Neural progenitor cell (in vitro differentiated cells): ENCODE measurements at places on chromosomes 11 and 22.

DNA sequence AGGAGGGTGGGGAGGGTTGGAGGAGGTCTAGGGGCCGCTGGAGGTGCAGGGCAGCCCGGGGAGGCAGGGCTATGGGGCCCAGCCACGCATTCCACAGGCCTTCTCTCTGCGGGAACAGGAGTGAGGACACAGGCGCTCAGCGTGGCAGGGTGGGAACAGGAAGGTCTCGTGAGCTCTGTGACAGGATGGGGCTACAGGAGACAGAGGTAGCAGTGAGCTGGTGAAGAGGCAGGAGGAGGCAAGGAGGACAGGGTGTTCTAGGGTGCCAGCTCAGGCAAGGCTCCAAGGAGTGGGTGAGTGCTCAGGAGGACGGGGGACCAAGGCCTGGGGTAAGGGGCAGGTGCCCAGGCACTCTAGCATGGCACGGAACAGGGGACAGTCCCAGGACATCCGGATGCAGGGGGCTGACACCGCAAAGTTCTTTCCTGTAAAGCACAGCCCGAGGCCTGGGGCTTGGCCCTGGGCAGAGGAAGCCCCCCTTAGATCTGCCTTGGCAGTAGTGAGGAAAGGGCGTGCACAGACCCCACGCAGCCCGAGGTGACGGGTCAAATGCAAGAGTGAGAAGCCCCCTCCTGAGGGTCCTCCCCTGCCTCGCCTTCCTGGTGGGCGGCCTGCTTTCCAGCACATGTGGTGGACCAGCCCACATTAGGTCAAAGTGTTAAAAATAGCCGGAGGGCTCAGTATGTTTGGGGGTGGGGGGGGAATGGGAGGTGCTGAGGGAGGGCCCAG lies 4.7 kb upstream of the NEAT1 start:
- peaks cover 47% of the 10 kb centered on the region for H3K4me1 ChIP-seq
- H3K36me3 ChIP-seq: no peaks in the 10 kb centered on the region
- DNase-seq: no peak
- H3K4me3 ChIP-seq: no peak overlapping the region

DNA sequence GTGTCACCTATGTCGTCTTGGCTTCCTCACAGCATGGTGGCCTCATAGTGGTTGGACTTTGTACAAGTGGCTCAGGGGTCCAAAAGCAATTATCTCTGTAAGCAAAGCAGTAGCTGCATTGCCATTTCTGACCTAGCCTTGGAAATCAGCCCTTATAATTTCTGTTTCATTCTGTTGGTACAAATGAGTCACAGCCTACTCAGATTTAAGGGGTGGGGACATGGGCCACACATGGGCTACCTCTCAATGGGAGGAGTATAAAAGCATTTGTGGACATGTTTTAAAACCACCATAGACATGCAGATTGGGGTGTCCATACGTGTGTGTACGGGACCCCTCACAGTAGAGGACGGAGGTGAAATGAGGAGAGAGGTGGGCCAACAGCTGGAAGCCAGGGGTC lies 41.6 kb downstream of the CHRDL2 start:
- H3K27me3 ChIP-seq: no peaks in the 10 kb centered on the region
- H3K36me3 ChIP-seq: no peaks in the 10 kb centered on the region
- no peak for DNase-seq

- DNase-seq: no peak
- no peak overlapping the region for H3K4me3 ChIP-seq
- no peaks in the 10 kb centered on the region for H3K36me3 ChIP-seq
- H3K27me3 ChIP-seq: no peaks in the 10 kb centered on the region
These were observed 15.9 kb downstream of the KLHL22 start for GRCh38 chr22:20479612-20480196.

DNA sequence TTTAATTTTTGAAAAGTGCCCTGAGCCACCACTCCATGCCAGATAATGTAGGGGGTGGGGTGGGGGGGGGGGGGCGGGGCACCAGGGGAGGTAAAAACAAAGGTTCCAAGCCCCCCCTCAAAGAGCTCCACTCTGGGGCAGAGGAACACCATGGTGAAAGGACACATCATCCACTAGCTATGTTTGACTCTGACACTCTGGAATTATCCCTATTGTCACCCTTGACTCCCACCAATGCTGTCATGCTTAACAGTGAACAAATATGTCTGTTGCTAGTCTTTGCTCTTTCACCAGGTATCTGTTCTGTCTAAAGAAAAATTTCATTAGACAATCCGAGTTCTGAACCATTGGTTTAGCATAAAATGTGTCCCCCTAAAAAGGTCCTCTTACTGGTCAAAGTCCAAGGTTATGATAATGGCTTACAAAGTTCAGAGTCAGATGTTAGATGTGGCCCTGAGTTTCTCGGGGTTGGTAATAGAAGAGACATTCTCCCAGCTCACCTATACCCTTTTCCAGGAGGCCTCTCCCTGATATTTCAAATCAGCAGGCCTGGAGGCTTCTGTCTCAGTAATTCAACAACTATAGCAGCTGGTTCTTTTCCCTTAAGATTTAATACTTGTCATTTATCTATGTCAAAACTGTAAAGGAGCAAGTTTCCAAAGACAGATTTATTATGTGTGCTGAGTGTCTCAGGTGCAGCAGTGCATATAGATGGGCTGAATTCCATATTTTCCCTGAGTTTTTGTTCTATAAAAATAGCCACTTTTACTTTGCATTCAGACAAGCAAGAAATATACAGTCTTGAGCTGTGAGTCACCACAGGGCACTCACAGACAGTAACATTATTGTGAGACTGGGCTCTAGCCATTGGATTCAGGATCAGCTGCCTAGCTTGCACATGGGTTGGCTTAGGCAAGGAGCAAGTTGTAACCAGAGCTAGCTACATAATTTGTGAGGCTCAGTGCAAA lies 174.1 kb downstream of the CSNK2A3 start:
- no peak overlapping the region for H3K27ac ChIP-seq
- H3K36me3 ChIP-seq: no peaks in the 10 kb centered on the region
- no peak overlapping the region for H3K4me3 ChIP-seq
- H3K27me3 ChIP-seq: no peaks in the 10 kb centered on the region
- DNase-seq: no peak
- peaks cover 6% of the 10 kb centered on the region for H3K4me1 ChIP-seq

- no peak overlapping the region for H3K27ac ChIP-seq
- no peaks in the 10 kb centered on the region for H3K36me3 ChIP-seq
- H3K27me3 ChIP-seq: no peaks in the 10 kb centered on the region
- H3K4me3 ChIP-seq: no peak overlapping the region
These were observed 78.6 kb upstream of the MTNR1B start for GRCh38 chr11:92890846-92891245.

DNA sequence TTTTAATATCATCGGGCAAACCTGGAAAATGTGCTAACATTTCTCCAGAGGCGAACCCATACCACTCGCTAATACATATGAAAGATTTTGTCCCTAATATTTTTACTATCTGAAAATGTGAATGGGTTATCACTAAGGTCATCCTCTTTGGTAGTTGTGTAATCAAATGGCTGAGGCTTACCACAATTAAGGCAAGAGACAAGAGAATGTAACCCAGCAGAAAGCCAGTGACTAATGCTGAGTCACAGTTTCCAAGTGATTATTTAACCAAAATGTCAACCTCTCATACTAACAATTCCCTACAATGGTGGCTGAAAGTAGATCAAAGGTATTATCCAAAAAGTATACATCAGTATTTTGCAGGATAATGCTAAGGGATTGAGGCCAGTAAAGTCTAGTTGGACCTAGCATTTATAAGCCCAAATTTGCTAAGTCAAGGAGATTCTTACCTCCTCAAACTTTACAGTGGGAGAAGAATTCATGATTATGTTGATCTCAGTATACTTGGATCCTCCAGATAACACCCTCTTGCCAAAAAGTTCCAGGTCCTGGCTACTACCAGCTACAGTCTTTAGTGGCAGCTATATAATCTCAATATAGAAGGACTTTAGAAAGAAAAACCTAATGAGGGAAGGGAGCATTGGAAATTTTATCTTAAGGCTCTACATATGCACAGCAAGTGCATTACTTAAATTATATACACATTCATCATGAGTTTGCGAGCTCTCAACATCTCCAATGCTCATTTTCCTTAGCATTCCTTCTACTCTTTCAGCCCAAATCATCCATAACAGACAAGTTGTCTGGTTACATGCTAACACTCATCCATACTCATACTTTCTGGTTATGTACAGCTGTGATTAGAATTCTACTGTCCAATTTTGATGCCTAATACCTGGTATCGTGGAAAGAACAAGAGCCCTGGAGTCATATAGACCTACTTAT lies 25.4 kb downstream of the SIK3 start:
- H3K36me3 ChIP-seq: no peaks in the 10 kb centered on the region
- no peaks in the 10 kb centered on the region for H3K27me3 ChIP-seq
- peaks cover 8% of the 10 kb centered on the region for H3K4me1 ChIP-seq

DNA sequence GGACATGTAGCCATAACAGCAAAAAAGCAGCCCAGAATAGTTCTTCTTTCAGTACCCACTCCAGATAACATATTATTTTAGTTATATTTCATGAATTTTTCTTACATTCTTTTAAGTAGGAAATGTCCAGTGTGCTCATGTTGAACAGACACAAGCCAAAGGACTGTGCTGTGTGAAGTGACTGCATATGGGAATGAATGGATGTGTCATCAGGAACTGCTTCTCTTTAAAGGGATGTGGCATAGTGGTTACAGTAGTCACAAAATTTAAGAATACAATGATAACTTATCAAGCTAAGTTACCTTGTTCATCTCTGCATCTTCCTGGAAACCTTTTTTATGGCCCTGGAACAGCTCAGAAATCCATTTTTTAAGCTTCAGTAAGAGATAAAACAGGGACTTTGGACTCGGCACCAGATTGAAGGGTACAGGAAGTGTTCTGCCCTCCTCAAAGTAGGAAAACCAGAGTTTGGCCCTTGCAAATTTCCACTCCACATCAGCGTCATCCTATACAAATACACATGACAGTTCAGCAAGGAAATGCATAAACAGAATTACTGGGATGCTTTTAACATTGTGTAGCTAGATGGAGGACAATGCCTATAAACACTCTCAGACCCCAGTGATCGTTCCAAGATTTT lies 112.8 kb downstream of the TRPC6 start:
- no peak for DNase-seq
- H3K4me1 ChIP-seq: peaks cover 7% of the 10 kb centered on the region
- H3K4me3 ChIP-seq: no peak overlapping the region
- no peaks in the 10 kb centered on the region for H3K27me3 ChIP-seq
- no peaks in the 10 kb centered on the region for H3K36me3 ChIP-seq
- H3K27ac ChIP-seq: no peak overlapping the region

DNA sequence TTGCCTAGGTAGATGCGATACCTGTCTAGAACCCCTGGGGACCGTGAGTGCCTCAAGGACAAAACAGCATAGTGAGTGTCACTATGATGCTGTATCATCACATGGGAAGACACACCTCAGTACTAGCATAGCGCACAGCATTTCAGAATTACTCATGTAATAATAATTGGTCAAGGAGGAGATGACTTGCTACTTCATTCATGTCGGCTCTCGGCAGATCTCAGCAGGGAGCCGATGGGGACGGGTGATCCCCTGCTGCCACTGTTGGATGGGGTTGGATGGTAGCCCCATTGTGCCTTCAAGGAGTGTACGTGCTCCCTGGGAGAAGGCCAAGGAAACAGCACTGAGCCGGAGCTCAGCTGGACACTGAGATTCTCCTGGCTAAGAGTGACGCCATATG lies 186.9 kb downstream of the EFCAB6 start:
- no peak overlapping the region for H3K4me3 ChIP-seq
- no peaks in the 10 kb centered on the region for H3K4me1 ChIP-seq
- H3K27me3 ChIP-seq: no peaks in the 10 kb centered on the region
- no peaks in the 10 kb centered on the region for H3K36me3 ChIP-seq

- DNase-seq: no peak
- H3K27ac ChIP-seq: no peak overlapping the region
- H3K4me3 ChIP-seq: no peak overlapping the region
- H3K36me3 ChIP-seq: no peaks in the 10 kb centered on the region
- H3K27me3 ChIP-seq: no peaks in the 10 kb centered on the region
- H3K4me1 ChIP-seq: no peaks in the 10 kb centered on the region
These were observed 2413.8 kb upstream of the RAG2 start for GRCh38 chr11:39011797-39012196.

GRCh38 chr11:107538821-107539220 lies 26.7 kb downstream of the ALKBH8 start:
- DNase-seq: no peak
- H3K36me3 ChIP-seq: no peaks in the 10 kb centered on the region
- H3K27me3 ChIP-seq: no peaks in the 10 kb centered on the region

- H3K27me3 ChIP-seq: no peaks in the 10 kb centered on the region
- H3K4me3 ChIP-seq: no peak overlapping the region
- no peak overlapping the region for H3K27ac ChIP-seq
These were observed 1048.0 kb upstream of the CNTN5 start for GRCh38 chr11:97972731-97973130.

DNA sequence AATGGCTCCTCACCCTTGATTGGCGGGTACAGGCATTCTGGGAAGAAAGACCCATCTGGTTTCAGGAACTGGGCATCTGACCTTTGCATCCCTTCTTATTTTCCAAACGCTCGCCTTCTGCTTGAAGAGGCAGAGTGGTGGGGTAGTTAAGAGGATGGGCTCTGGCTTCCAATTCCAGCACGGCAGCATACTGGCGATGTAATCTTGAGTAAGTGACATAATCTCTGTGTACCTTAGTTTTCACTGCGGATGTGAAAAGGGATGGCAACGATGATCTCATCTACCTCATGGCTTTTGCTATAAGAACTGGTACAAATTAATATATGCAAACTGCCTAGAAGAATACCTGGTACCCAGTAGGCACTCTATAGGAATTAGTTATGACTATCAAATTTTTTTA lies 10.0 kb upstream of the TIMP3 start:
- no peaks in the 10 kb centered on the region for H3K27me3 ChIP-seq
- DNase-seq: no peak
- peaks cover 7% of the 10 kb centered on the region for H3K4me1 ChIP-seq

GRCh38 chr11:74226907-74227306 lies 55.8 kb downstream of the PPME1 start:
- no peaks in the 10 kb centered on the region for H3K4me1 ChIP-seq
- H3K4me3 ChIP-seq: no peak overlapping the region
- no peak for DNase-seq
- H3K27me3 ChIP-seq: no peaks in the 10 kb centered on the region

DNA sequence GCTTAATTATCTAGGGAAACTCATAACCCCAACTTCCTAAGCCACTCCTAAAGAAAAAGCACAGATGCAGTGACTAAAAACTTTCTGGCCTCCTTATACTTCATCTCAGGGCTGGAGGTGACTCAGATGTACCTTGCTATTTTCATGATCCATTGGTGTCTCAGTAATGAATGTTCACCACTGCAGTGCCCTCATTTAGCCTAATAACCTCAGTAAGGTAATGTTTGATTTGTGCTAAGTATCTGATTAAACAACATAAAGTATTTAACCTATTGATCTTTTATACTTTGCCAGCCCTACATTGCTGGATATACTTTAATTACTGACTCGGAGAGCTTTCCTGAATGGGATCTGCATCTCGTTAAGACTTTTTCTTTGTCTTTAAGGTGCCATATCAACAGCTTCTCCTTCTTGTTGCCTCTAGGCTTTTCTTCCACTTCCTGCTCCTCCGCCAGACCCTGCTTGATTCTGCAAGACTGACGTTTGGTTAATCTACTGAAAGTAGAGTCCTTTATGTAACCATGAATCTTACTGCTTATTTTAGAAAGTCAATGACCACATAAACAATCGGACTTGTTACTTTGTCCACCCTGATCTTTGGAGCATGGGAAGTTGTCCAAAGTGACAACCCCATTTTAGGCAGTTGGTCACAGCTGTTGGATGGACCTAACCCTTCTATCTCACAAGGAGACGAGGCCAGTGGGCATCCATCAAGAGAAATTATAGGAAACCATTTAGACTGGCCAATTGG lies 303.0 kb downstream of the ST3GAL4 start:
- no peak for DNase-seq
- H3K36me3 ChIP-seq: no peaks in the 10 kb centered on the region
- H3K27ac ChIP-seq: no peak overlapping the region
- no peaks in the 10 kb centered on the region for H3K27me3 ChIP-seq
